Stimulated activated CD4-positive, alpha-beta T cell treated with anti-CD3 and anti-CD28 coated beads, Interleukin-15, amount 100 ng/mL, for 48 hours (primary cell): ENCODE measurements at places on chromosomes 13 and 19.
A peak's percentile ranks its signal among the peaks of the same experiment; 100 is the strongest.

GRCh38 chr19:34639491-34640085 is 37.4 kb downstream of the SCGB2B2 start:
- peak; percentile 53 for DNase-seq

DNA sequence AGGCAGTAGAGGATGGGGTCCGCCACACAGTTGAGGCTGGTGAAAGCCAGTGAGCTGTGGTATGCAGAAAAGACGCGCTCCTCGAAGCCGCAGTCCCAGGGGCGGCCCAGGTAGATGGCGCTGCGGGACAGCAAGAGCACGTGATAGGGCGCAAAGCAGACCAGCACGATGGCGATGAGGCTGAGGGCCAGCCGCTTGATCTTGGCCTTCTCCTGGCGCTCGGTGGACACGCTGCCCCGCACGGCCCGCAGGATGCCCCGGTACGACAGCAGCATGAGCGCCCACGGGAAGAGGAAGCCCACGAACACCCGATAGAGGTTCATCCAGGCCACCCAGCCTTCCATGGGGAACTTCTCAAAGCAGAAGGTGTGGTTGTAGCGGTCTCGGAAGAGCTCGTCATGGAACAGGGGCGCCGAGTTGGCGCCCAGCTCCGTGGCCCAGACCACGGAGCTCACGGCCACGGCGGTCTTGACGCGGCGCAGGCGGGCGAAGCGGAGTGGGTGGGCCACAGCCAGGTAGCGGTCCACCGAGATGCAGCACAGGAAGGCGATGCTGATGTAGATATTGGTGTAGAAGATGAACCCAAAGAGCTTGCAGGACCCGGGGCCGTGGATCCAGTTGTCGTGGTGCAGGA is 6.5 kb upstream of the OPA3 start:
- peak; percentile 38 for DNase-seq

DNA sequence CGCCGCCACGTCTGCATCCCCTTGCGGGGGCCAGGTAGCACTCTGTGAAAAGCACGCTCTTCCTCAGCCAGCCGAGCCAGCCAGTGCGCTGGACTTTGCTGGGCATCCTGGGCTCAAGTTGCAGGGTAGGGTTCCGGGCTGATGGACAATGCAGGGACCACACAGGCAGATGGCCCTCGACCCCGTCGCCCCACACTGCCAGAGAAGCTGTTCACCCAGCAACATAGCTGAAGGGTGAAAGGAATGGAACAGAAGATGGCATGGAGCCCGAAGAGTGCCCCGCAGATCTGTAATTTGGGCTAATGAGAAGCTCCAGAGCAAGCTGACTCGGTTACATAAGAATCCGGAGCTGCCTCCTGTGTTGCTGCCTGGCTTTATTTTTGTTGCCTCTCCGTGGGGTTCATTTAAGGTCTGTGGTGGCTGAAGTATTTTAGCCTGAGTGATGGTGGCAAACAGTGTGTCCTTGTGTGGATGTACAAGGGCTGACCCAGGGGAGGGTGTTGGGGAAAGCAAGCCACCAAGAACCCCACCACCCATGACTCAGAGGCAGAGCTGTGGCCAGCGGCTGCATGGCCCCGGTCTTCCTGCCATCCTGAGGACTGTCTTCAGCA is 105.8 kb downstream of the SOX1 start:
- DNase-seq, result no peak

GRCh38 chr19:10935371-10936059 is 6.9 kb downstream of the TIMM29 start:
- DNase-seq, result no peak

GRCh38 chr13:114124921-114125320 is 7.5 kb downstream of the RASA3 start:
- DNase-seq, result peak; percentile 76

- DNase-seq, result no peak
Measured at GRCh38 chr19:32257326-32258073, 87.9 kb upstream of the ZNF507 start.

- DNase-seq, result no peak
Measured at GRCh38 chr13:96551546-96551945, 442.7 kb downstream of the OXGR1 start.

- DNase-seq, result no peak
Measured at GRCh38 chr19:459724-460511, 915 bp downstream of the SHC2 start.
